ENCODE measurements at places on chromosomes 1 and 21. TPM values are rescaled to one million over a fixed set of nuclear protein-coding genes. Genes with fewer than 3 reads are reported as not detected.

DNA sequence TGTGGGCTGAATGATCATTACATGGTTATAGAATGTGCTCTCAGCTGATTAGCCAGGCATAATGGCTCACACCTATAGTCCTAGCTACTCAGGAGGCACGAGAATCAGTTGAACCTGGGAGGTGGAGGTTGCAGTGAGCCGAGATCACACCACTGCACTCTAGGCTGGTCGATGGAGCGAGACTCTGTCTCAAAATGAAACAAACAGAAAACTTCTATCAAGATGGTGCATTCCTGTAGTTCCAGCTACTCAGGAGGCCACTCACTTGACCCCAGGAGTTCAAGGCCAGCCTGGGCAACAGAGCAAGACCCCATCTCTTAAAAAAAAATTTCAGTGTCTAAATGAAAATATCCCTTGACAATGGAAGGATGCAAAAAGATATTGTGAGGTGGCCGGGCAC lies 10.9 kb downstream of the TIMM17A start:
- H3K4me1 ChIP-seq = no peaks in the 10 kb centered on the region
- H3K27ac ChIP-seq = no peak overlapping the region

DNA sequence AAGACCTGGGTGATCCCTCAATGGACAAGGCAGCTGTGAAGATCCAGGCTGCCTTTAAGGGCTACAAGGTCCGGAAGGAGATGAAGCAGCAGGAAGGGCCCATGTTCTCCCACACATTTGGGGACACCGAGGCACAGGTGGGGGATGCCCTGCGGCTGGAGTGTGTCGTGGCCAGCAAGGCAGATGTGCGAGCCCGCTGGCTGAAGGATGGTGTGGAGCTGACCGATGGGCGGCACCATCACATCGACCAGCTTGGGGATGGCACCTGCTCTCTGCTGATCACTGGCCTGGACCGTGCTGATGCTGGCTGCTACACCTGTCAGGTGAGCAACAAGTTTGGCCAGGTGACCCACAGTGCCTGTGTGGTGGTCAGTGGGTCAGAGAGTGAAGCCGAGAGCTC lies 85.2 kb downstream of the TRIM11 start:
- no peaks in the 10 kb centered on the region for H3K4me1 ChIP-seq
- no peaks in the 10 kb centered on the region for H3K27me3 ChIP-seq
- H3K4me3 ChIP-seq = no peak overlapping the region
- no peak overlapping the region for H3K27ac ChIP-seq

DNA sequence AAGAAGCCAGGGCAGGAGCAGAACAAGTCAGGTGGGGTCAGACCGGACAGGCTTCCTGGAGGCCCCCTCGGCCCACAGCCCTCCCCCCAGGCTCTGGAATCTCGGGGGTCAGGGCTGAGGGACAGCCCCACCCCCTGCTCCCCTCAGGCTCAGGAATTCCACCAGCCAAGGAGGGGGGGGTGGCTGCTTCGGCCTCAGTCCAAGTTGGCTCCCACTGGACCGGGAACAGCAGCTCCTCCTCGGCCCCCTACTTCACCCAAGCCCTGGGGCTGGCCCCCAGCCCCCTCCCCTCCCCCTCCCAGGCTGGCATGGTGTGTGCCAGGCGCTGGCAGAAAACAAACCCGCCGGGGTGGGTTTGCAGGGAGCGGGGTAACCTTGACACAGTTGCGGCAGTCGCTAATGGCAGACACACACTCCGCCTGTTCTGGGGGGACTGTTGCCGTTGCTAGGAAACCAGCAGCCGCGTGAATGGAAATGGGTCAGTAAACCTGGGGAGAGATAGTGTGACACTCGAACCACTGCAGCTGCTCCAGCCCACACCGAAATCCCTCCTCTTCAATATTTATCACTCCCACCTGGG lies 32.4 kb downstream of the AHDC1 start:
- H3K27ac ChIP-seq = peak overlapping the region; percentile 96
- H3K4me1 ChIP-seq = peaks cover 92% of the 10 kb centered on the region
- H3K4me3 ChIP-seq = peak overlapping the region; percentile 43
- no peaks in the 10 kb centered on the region for H3K36me3 ChIP-seq
- DNase-seq = no peak

GRCh38 chr1:206460836-206461426 lies 9.3 kb upstream of the IKBKE start:
- H3K36me3 ChIP-seq = peaks cover 8% of the 10 kb centered on the region
- no peak overlapping the region for H3K27ac ChIP-seq
- no peak overlapping the region for H3K4me3 ChIP-seq

GRCh38 chr1:4169991-4170390 lies 269.9 kb upstream of the C1orf174 start:
- H3K4me1 ChIP-seq = no peaks in the 10 kb centered on the region
- H3K27ac ChIP-seq = no peak overlapping the region
- H3K36me3 ChIP-seq = no peaks in the 10 kb centered on the region
- DNase-seq = no peak
- no peak overlapping the region for H3K4me3 ChIP-seq

GRCh38 chr1:235697508-235697907 lies 47.9 kb upstream of the GNG4 start:
- H3K4me3 ChIP-seq = no peak overlapping the region
- H3K27me3 ChIP-seq = no peaks in the 10 kb centered on the region
- peaks cover 60% of the 10 kb centered on the region for H3K36me3 ChIP-seq
- H3K4me1 ChIP-seq = no peaks in the 10 kb centered on the region
- no peak for DNase-seq

GRCh38 chr1:200384818-200385390 lies 24.9 kb downstream of the ZNF281 start:
- H3K4me1 ChIP-seq = no peaks in the 10 kb centered on the region
- DNase-seq = no peak

DNA sequence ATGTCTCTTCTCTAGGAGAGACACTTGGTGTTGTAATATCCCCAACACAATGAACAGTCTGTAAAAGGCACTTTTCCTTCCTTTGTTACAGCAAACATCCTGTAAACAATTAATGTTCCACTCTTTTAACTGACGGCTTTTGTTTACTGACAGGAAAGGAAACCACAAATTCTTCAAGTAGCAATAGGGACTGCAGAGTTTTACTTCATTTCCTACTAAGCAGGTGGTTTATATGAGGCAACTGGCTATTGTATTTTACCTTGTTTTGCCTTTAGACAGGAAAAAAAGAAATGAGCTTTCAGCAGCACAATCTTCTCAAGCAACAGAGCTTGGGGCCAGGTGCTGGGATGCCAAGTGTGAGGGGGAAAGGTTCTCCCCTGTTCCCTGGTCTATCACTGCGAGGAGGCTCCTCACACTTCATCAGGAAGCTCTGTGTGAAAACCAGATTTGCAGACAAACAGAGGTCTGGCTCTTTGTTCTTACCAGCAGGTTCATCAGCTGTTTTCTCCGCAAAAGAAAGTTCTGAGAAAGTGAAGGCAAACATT lies 51.2 kb downstream of the SIPA1L2 start:
- H3K36me3 ChIP-seq = no peaks in the 10 kb centered on the region
- H3K27ac ChIP-seq = no peak overlapping the region
- no peaks in the 10 kb centered on the region for H3K27me3 ChIP-seq

DNA sequence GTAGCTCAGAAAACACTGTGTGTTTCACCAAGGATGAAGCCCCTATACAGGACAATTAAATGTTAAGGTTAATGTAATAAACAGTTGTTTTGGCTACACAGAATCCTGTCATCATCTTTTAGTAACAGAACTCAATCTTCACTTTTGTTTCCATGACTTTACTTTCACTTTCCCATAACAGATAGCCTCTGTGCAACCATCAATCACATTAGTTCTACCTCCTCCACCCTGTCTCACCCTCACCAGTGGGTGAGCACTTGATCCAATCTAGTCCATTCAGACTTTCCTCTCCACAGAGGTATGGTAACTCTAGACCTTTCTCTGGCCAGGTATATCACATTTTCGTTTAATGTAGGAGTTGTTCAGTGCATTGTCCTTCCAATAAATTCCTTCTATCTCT lies 1018.5 kb downstream of the ADGRL2 start:
- no peaks in the 10 kb centered on the region for H3K36me3 ChIP-seq
- H3K4me3 ChIP-seq = no peak overlapping the region
- no peaks in the 10 kb centered on the region for H3K27me3 ChIP-seq
- DNase-seq = no peak

- no peak overlapping the region for H3K27ac ChIP-seq
- H3K36me3 ChIP-seq = no peaks in the 10 kb centered on the region
- H3K4me1 ChIP-seq = no peaks in the 10 kb centered on the region
- H3K27me3 ChIP-seq = no peaks in the 10 kb centered on the region
- H3K4me3 ChIP-seq = no peak overlapping the region
Measured at GRCh38 chr1:248890549-248891498, 15.2 kb upstream of the PGBD2 start.

GRCh38 chr1:110348050-110348449 lies 8.9 kb downstream of the RBM15 start:
- H3K4me1 ChIP-seq = peaks cover 8% of the 10 kb centered on the region
- no peak overlapping the region for H3K4me3 ChIP-seq
- no peaks in the 10 kb centered on the region for H3K27me3 ChIP-seq
- DNase-seq = no peak
- no peak overlapping the region for H3K27ac ChIP-seq

DNA sequence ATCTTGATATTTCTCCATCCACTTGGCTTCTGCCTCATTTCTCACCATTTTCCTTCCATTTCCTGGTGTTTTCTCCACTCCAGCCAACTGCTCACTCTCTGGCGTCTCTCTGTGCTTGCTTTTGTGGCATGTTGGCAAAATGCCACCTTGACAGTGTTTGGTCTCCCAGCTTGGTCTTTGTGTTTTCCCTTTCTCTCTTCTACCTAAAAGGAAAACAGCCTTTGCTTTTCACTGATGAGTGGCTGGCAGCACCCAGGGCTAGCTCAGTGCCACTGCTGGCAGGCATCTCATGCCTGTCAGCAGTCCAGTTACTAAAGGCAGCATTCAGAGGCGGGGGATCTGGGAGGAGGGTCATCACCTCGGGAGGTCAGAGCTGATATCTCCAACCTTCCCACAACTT lies 55.3 kb upstream of the DSCAM start:
- no peaks in the 10 kb centered on the region for H3K4me1 ChIP-seq
- no peaks in the 10 kb centered on the region for H3K27me3 ChIP-seq
- H3K4me3 ChIP-seq = no peak overlapping the region

GRCh38 chr1:82706741-82707140 lies 906.0 kb downstream of the ADGRL2 start:
- no peaks in the 10 kb centered on the region for H3K36me3 ChIP-seq
- H3K4me1 ChIP-seq = no peaks in the 10 kb centered on the region
- no peak overlapping the region for H3K4me3 ChIP-seq
- H3K27ac ChIP-seq = no peak overlapping the region
- no peaks in the 10 kb centered on the region for H3K27me3 ChIP-seq

DNA sequence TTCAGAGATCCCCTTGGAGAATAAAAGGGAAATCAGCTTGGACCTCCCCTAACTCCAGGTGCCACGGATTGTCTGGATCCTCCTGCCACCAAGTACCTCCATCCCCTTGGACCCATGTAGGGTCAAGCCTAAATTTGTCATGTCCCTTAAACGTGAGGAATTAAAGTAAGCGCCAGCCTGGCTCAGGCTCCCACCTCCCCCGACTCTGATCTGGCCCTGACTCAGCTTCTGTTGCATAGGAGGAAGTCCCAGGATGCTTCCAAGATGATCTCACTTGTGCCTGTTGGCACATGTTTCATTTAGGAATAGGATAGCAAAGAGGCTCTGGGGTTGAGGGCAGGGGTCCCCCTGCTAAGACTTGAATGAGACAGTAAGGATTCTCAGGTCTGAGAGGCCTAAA lies 231.9 kb upstream of the JUN start:
- H3K27ac ChIP-seq = no peak overlapping the region
- no peaks in the 10 kb centered on the region for H3K4me1 ChIP-seq
- H3K4me3 ChIP-seq = no peak overlapping the region
- no peak for DNase-seq
- no peaks in the 10 kb centered on the region for H3K36me3 ChIP-seq

GRCh38 chr1:85275701-85276214 lies 674 bp downstream of the BCL10 start:
- peaks cover 8% of the 10 kb centered on the region for H3K4me1 ChIP-seq
- H3K27me3 ChIP-seq = no peaks in the 10 kb centered on the region
- H3K27ac ChIP-seq = peak overlapping the region; percentile 93
- H3K4me3 ChIP-seq = peak overlapping the region; percentile 82

GRCh38 chr1:16918371-16918770 lies 3.4 kb upstream of the CROCC start:
- H3K4me1 ChIP-seq = no peaks in the 10 kb centered on the region
- H3K36me3 ChIP-seq = no peaks in the 10 kb centered on the region
- H3K27ac ChIP-seq = no peak overlapping the region
- no peaks in the 10 kb centered on the region for H3K27me3 ChIP-seq

- H3K4me3 ChIP-seq = no peak overlapping the region
- no peak for DNase-seq
- H3K27ac ChIP-seq = no peak overlapping the region
Measured at GRCh38 chr1:26797627-26798026, 9.9 kb downstream of the PIGV start.

DNA sequence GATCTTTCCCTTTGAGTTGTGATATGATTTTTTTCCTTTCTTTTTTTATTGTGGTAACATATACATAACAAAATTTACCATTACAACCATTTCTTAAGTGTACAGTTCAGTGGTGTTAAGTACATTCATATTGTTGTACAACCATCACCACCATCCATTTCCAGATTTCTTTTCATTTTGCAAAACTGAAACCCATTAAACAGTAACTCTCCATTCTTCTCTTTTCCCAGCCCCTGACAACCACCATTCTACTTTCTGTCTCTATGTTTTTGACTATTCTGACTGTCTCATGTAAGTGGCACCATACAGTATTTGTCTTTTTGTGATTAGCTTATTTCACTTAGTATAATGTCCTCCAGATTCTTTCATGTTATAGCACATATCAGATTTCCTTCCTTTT lies 30.3 kb downstream of the CEP350 start:
- DNase-seq = no peak
- no peaks in the 10 kb centered on the region for H3K36me3 ChIP-seq
- no peak overlapping the region for H3K4me3 ChIP-seq
- no peaks in the 10 kb centered on the region for H3K4me1 ChIP-seq

DNA sequence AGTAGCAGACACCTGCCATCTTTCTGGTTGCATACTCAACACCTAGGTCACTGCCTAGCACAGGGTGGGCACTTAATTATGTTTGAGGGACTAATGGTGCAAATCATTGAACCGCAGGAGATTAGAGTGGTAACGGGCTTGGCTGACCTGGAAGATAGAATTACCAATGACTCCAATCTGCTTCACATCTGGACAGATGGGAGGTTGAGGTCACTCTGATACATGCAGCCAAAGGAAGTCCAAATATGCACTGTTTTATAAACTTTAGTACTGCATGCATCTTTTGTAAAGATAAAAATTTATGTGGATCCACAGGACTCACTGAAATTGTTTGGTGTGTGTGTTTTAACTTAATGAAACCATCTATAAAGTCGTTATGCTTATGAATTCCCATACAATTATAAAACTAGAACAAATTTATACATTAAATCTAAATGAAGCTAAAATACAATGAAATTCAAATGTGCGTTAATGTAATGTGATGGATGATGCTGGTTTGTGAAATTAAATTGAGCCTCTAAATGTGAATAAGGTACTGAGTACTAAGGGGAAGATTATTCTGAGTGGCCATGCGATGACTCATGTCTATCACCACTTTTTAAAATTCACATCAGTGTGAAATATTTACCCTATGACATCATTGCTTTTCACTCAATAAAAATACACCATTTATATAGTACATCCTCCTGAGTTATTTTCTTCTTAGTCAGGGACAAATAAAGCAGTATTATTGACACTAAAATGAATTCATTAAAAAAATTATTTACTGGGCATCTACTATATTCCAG lies 224.7 kb upstream of the FAM78B start:
- no peak for DNase-seq
- H3K4me3 ChIP-seq = no peak overlapping the region
- no peak overlapping the region for H3K27ac ChIP-seq
- no peaks in the 10 kb centered on the region for H3K4me1 ChIP-seq

Gene DHDDS
- 54.2 TPM for total RNA-seq

Gene PCBP3
- not detected for total RNA-seq

Gene RORC
- not detected for total RNA-seq

Gene C1orf116
- not detected for total RNA-seq

Gene PLA2G2D
- total RNA-seq = not detected

Gene NHLH1
- not detected for total RNA-seq

Gene S100A7
- total RNA-seq = not detected

Gene PLD5
- 6.6 TPM for total RNA-seq
